ENCODE measurements at places on chromosomes 2 and 18. TPM values are rescaled to one million over a fixed set of nuclear protein-coding genes. Genes with fewer than 3 reads are reported as not detected.

GRCh38 chr2:235626658-235627057, 132.8 kb downstream of the AGAP1 start:
- no peaks in the 10 kb centered on the region for H3K36me3 ChIP-seq
- H3K27me3 ChIP-seq = peaks cover 5% of the 10 kb centered on the region
- H3K4me1 ChIP-seq = no peaks in the 10 kb centered on the region
- no peak overlapping the region for H3K4me3 ChIP-seq

GRCh38 chr2:26681656-26682055, 10.9 kb upstream of the KCNK3 start:
- no peak overlapping the region for H3K4me3 ChIP-seq
- no peak for DNase-seq
- H3K27ac ChIP-seq = no peak overlapping the region
- no peaks in the 10 kb centered on the region for H3K36me3 ChIP-seq

- no peaks in the 10 kb centered on the region for H3K4me1 ChIP-seq
- no peaks in the 10 kb centered on the region for H3K36me3 ChIP-seq
- DNase-seq = no peak
- H3K4me3 ChIP-seq = no peak within 1 kb of the TSS
These were observed at the start of gene PCARE for GRCh38 chr2:29074411-29074810. Gene PCARE (minus strand): TSS chr2:29074523. CDS start chr2:29074261, 262 bp downstream.

DNA sequence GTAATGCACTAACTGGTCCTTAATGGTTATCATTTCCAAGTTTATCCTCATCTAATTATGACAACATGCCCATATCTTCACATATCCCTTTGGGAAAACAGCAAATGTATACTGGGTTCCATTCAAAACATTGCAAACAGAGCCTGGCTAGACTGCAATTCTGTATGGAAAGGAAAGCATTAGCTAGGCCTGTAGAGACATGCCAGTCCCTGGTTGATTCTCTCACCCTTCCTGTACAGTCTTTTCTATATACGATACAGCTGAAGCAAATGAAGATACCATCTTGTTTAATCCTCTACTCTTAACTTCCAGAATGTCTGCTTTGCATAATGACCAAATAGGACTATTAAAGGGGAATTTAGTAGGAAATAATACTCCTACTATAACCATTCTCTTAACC, 294.4 kb upstream of the MC4R start:
- no peak for DNase-seq
- no peaks in the 10 kb centered on the region for H3K4me1 ChIP-seq
- H3K36me3 ChIP-seq = no peaks in the 10 kb centered on the region
- no peak overlapping the region for H3K27ac ChIP-seq
- no peak overlapping the region for H3K4me3 ChIP-seq

The B3GNT2 gene
- 67.3 TPM for total RNA-seq

- H3K4me1 ChIP-seq = no peaks in the 10 kb centered on the region
- DNase-seq = no peak
These were observed 34.5 kb downstream of the PDIA6 start for GRCh38 chr2:10777842-10778723.

The CIB4 gene
- not detected for total RNA-seq

- H3K4me1 ChIP-seq = peaks cover 17% of the 10 kb centered on the region
- H3K27ac ChIP-seq = no peak overlapping the region
- no peak for DNase-seq
- no peaks in the 10 kb centered on the region for H3K27me3 ChIP-seq
- H3K36me3 ChIP-seq = peaks cover 3% of the 10 kb centered on the region
- no peak overlapping the region for H3K4me3 ChIP-seq
These were observed 116.7 kb downstream of the LPIN1 start for GRCh38 chr2:11863103-11863502.

The C18orf54 gene
- total RNA-seq = 6.5 TPM

- no peak overlapping the region for H3K27ac ChIP-seq
- peaks cover 37% of the 10 kb centered on the region for H3K36me3 ChIP-seq
- peaks cover 61% of the 10 kb centered on the region for H3K4me1 ChIP-seq
- H3K27me3 ChIP-seq = no peaks in the 10 kb centered on the region
These were observed 137.9 kb downstream of the DOCK10 start for GRCh38 chr2:224904381-224904780.

- DNase-seq = no peak
- H3K4me3 ChIP-seq = no peak overlapping the region
- H3K36me3 ChIP-seq = no peaks in the 10 kb centered on the region
- no peak overlapping the region for H3K27ac ChIP-seq
- H3K4me1 ChIP-seq = no peaks in the 10 kb centered on the region
- no peaks in the 10 kb centered on the region for H3K27me3 ChIP-seq
These were observed 102.2 kb downstream of the PTPRM start for GRCh38 chr18:7669361-7669760.

GRCh38 chr2:162989507-162989906, 150.9 kb upstream of the KCNH7 start:
- H3K36me3 ChIP-seq = no peaks in the 10 kb centered on the region
- DNase-seq = no peak
- no peak overlapping the region for H3K27ac ChIP-seq
- H3K27me3 ChIP-seq = no peaks in the 10 kb centered on the region
- H3K4me3 ChIP-seq = no peak overlapping the region
- H3K4me1 ChIP-seq = no peaks in the 10 kb centered on the region

Data from activated naive CD8-positive, alpha-beta T cell treated with anti-CD3 and anti-CD28 coated beads for 36 hours (primary cell).